Stimulated activated CD4-positive, alpha-beta T cell treated with anti-CD3 and anti-CD28 coated beads, Interleukin-1b, Interleukin-23, amount 100 ng/mL, for 1 hour (primary cell): ENCODE measurements at places on chromosomes 4 and X.

GRCh38 chrX:14274691-14275090 lies 245.0 kb upstream of the GEMIN8 start:
- no peak for DNase-seq

DNA sequence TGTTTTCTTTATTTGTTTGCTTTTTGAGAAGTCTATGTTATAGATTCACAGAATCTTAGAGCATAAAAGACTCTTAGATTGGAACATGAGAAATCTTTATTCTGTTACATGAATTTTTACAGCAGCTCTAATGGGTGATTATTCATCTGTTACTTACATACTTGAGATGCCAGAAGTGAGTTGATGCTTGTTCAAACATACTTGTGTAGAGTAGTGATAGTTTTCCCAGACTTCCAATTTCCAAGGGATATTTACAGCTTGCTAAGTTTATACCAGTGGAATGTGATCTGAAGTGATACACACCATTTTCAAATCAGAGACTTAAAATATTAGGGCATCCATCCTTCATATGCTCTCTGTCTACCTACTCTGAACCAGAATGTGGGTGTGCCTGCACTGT lies 252.9 kb upstream of the SMIM31 start:
- no peak for DNase-seq

DNA sequence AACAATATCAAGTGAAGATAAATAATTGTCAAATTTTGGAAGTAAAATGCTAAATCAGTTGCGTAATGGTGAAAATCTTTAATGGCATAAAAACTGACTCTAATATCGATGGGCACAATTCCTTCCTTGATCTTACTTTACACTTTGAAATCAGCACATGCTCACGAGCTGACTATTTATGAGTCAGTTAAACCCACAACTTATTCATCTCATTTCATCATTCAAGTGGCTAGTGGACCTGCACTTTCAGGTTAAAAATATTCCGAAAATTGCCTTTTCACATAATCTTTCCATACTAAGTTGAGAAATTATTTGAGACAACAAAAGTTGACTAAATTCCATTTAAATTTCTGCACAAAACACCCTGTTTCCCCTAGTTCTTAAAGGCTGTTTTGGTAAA lies 582.1 kb upstream of the TENM3 start:
- no peak for DNase-seq

DNA sequence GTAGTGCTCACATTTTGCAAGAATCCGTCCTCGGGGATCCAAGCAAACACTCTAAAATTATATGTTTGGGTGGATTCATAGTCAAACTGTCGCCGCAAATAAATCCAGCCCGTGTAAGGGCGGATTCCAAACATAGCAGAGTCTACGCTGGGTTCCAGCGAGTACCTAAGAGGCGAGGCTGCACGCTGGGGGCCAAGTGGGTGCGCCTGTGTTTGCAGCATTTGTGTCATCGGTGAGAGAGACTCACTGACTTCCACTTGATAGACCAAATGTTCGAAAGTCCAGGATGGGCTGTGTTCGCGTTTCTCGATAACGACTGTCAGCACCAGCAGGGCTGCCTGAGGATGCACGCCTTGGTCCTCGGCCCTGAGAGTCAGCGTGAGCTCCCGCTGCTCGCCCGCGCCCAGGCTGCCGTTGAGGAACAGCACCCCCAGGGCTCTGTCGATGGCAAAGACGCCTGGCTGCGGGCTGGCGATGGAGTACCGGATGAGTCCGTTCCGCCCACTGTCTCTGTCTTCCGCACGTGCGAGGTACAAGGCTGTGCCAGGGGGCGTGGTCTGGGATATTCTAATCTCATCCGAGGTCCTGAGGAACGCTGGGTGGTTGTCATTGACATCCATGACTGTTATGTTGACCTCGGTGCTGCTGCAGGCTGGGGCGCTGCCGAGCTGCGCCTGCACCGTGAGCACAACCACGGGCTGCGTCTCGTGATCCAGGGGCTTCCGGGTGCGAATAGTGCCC lies 158.7 kb downstream of the DCHS2 start:
- DNase-seq, result no peak

- no peak for DNase-seq
Observed at GRCh38 chr4:180234730-180235129, 2008.5 kb upstream of the TENM3 start.

- no peak for DNase-seq
Observed at GRCh38 chr4:188432328-188432727, 293.1 kb downstream of the TRIML1 start.

- DNase-seq, result no peak
Observed at GRCh38 chr4:157980158-157980557, 192.7 kb downstream of the GASK1B start.

DNA sequence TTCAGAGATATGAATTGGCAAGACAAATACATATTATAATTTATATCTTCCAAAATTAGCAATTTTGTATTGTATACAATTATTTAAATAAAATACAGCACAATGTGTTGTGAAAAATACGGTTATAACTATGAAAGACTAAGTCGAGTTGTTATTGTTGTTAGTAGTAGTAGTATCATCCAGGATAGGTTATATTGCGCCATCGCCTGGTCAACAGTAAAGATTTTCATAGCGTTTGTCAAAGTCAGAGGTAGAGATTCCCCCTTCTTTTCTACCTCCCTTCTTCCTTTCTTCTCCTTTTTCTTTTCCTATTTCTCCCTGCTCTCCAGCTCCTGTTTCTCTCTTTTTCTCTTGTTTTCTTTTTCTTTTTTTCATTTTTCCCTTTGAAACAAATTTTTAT lies 499.1 kb upstream of the EPHA5 start:
- DNase-seq, result no peak

- DNase-seq, result no peak
Observed at GRCh38 chr4:174080361-174080760, 203.1 kb downstream of the FBXO8 start.

GRCh38 chrX:129565046-129565650 lies 25.1 kb downstream of the OCRL start:
- no peak for DNase-seq

GRCh38 chr4:153261914-153262313 lies 57.7 kb downstream of the TRIM2 start:
- no peak for DNase-seq

DNA sequence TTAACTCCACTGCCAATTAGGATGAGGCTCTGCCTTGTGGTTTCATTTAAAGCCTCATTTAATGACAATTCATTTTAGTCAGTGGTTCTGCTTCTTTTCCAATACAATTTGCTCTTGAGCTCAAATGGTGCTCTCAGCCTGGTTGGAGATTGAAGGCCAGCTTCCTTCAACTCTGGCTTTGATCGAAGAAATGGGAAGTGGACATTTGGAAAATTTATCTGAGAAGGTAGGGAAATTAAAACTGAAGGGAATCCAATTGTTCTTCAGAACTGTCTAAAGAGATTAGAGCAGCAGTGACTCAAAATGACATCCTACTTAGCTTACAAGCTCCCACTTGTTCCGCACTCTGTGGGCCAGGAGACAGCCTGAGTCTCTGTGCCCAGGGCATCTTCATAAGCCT lies 206.8 kb downstream of the SMARCA1 start:
- no peak for DNase-seq

DNA sequence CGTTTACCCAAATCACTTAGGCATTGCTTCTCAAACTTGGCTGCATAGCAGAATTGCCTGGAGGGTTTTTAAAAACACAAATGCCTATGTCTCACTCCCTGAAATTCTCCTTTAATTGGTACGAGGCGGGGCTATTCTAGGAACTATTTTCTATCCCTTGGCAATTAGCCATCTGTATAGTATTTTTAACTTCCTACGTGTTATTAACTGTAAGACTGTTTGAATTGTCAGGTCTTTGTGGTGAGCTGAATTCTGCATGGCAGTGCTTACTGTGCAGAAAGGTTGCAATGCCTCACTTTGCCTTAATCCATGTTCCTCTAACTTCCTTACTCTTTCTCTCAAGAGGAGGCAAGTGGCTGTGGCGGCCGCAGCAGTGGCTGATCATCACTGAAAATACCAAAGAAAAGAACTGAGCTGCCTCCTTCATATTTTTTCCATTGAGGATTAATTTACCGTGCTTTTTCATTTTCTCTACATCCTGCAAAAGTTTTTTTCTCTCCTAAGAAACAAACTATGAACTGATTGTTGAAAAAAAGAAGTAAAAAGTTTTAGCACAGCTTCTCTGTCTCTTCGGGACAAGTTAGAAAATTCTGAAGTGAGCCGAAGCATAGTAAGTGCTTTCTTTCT lies at the start of gene SHROOM3:
TSS of gene SHROOM3 (plus strand) at position 329 of the 627 bp plus-strand sequence. CDS start 824 bp downstream, outside the sequence.
- no peak for DNase-seq

DNA sequence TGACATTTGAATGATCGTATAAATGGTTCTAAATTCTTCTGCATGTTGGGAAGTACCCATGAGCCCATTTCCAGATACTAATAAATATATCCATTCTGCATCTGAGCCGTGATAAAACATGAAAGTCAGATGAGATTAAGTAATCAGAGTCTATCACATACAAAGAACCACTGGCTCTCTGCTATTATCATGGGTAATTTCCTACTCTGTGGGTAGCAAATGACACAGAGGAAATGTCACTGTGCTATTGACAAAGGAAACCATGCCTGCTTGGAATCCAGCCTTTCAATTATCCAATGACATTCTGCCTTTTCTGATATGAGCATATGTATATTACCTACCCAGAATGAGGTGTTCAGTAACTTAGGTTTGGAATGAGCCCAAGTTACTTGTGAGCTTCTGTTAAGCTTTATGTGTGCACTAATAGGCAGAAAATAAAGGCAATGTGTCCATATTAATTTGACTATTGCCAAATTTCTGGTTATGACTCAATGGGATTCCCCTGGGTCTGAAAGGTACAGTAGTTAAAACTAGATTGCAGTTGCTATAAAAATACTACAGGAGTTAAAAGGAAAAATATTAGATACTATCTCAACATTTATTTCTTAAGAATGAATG lies 238.7 kb upstream of the KCNIP4 start:
- no peak for DNase-seq

GRCh38 chr4:82223715-82224114 lies 150.1 kb downstream of the HNRNPD start:
- no peak for DNase-seq

GRCh38 chr4:119135721-119136121 lies at the start of gene MYOZ2:
Gene MYOZ2, plus strand, starts transcription at chr4:119135832. Its CDS starts 694 bp downstream, at chr4:119136526.
- DNase-seq, result no peak

- no peak for DNase-seq
Observed at GRCh38 chrX:119155416-119156035, 27.9 kb upstream of the KIAA1210 start.

- no peak for DNase-seq
Observed at GRCh38 chrX:101252634-101253033, 33.0 kb downstream of the DRP2 start.

GRCh38 chr4:129278868-129279267 lies 182.9 kb downstream of the C4orf33 start:
- DNase-seq, result no peak

DNA sequence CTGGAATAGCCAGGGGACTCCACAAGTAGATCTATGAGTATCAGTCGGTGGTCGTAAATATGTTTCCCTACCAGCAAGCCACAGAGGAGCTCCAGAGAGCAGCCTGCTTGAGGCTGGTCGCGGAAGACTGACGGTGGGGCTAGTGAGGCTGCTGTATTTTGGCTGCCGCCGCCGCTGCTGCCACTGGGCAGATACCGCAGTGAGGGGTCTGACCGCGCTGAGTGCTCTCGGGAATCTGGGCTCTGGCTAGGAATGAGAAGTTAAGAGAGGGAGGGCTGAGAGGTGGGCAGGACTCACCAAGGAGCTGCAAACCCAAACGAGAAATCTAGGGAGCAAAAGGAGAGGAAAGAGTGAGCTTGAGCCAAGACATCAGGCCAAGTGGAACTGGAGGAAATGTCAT lies at the start of gene EXOC1L:
TSS of gene EXOC1L (plus strand) at position 157 of the 400 bp plus-strand sequence. CDS start at position 394, 237 bp downstream.
- no peak for DNase-seq

GRCh38 chr4:10013722-10014121 lies 7.6 kb downstream of the SLC2A9 start:
- no peak for DNase-seq

DNA sequence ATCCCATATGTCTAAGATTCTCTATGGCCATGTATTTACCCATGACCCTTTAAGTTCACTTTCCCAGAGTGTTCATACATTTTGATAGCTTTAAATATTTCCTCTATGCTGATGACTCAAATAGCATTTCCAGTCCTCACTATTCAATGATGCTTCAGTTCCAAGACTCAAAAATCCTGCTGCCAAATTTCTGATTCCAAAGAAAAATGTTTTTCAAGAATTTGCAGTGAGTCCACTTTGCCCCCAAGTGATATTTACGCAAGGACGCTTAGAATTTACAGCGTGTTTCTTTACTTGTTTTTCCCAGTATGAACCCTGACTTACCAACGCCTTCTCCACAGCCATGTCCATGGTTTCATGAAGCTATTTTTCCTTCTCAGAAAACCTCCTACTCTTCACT lies 127.9 kb upstream of the PCDH18 start:
- no peak for DNase-seq

- DNase-seq, result no peak
Observed at GRCh38 chr4:72383439-72383838, 185.6 kb downstream of the ADAMTS3 start.

GRCh38 chr4:155543126-155543765 lies 123.4 kb upstream of the GUCY1A1 start:
- DNase-seq, result no peak

- no peak for DNase-seq
Observed at GRCh38 chr4:151652841-151653547, 107.8 kb downstream of the GATB start.

GRCh38 chr4:114287079-114287696 lies 307.7 kb upstream of the ARSJ start:
- DNase-seq, result no peak

DNA sequence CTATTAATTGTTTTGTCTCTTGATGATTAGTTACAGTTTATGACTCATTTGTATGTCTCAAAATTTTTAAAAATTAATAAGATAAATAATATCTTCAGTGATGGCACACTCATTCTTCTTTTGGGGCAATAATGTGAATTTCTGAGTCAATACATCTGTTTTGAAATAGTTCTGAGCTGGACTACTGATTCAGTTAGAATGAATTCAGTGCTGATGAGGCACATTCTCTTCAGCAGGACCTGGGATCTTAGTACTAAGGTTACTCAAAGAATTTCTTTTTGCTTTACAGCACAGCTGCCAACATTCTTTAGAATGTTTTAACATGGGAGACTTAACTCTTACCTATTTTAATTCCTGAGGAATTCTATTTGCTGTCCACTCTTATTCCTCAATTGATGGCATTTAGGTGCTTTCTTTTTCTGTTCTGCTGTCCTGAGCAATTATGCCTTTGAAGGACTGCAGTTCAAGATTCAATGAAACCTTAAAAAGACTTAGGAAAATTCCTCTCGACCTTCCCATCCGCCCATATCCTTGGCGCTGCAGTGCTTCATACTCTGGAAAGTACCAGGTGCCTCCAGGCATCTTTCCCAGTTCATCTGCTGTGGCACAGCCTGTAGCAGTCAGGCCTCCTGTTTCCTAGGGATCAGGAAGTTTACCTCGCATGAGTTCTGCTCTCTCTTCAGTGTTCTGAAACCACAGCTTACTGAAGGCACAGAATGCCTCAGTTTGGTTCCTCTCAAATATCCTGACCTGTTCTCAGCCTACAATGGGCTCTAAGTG lies 213.7 kb downstream of the FSTL5 start:
- DNase-seq, result no peak

GRCh38 chr4:108567831-108568230 lies 52.5 kb upstream of the RPL34 start:
- no peak for DNase-seq
